Natural killer cell (primary cell): ENCODE measurements at places on chromosomes 6 and 20. TPM values are rescaled to one million over a fixed set of nuclear protein-coding genes. Genes with fewer than 3 reads are reported as not detected.

GRCh38 chr20:50724851-50725723 is 6.3 kb upstream of the PARD6B start:
- DNase-seq = no peak
- no peak overlapping the region for H3K4me3 ChIP-seq
- no peaks in the 10 kb centered on the region for H3K27me3 ChIP-seq
- no peaks in the 10 kb centered on the region for H3K4me1 ChIP-seq
- H3K27ac ChIP-seq = no peak overlapping the region
- H3K36me3 ChIP-seq = no peaks in the 10 kb centered on the region

- no peaks in the 10 kb centered on the region for H3K4me1 ChIP-seq
- no peak overlapping the region for H3K27ac ChIP-seq
- H3K4me3 ChIP-seq = no peak overlapping the region
- H3K27me3 ChIP-seq = no peaks in the 10 kb centered on the region
Measured at GRCh38 chr6:106381881-106382280, 21.4 kb downstream of the CRYBG1 start.

The LY6G6C gene
- not detected for total RNA-seq

DNA sequence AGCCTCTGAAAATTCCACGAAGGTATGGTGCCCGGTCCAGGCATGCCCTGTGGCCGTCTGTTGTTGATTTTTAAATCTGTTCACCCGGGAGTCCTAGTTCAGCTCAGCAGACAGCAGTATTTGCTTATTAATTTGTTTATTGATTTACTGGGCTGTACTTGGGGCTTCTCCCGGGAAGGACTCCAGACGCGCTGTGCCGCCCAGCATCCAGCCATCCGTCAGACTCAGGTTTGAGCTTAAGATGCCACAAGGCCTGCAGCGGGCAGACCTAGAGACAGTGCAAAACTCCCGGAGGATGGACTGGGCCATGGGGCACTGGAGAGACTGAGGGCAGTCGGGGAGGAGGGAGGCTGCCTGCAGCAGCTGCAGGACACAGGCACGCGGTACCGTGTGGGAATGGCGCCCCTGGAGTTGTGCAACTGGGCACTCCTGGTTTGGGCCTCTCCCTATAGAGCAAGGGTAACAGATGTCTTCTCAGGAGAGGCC is 17.3 kb upstream of the CCDC167 start:
- H3K36me3 ChIP-seq = no peaks in the 10 kb centered on the region
- peaks cover 83% of the 10 kb centered on the region for H3K4me1 ChIP-seq
- H3K4me3 ChIP-seq = peak overlapping the region; percentile 5
- H3K27ac ChIP-seq = peak overlapping the region; percentile 92

The MYMX gene
- not detected for total RNA-seq

The FAM83C gene
- not detected for total RNA-seq

The PI3 gene
- 2.4 TPM for total RNA-seq

GRCh38 chr6:36132246-36132895 is 2.1 kb downstream of the MAPK13 start:
- H3K4me1 ChIP-seq = peaks cover 49% of the 10 kb centered on the region
- DNase-seq = no peak
- H3K27me3 ChIP-seq = no peaks in the 10 kb centered on the region

DNA sequence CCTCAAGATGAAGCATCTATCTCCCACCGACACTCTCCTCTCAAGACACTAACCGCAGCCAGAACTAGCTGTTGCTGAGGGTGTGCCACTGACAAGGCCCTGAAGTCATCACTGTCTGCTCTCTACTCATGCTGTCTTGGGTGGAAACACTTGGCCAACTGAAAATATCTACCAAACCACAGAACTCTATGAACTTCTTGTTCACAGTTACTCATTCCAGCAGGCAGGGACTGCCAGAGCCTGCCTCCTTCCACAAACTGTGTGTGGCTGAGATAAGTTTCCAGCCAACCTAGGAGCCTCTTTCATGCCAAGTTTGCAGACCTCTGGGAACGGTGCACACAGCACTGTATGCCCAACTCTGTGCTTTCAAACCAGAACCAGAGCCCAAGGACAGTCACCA is 45.5 kb upstream of the NXT1 start:
- no peaks in the 10 kb centered on the region for H3K4me1 ChIP-seq
- H3K36me3 ChIP-seq = no peaks in the 10 kb centered on the region
- H3K27me3 ChIP-seq = no peaks in the 10 kb centered on the region
- no peak overlapping the region for H3K27ac ChIP-seq

DNA sequence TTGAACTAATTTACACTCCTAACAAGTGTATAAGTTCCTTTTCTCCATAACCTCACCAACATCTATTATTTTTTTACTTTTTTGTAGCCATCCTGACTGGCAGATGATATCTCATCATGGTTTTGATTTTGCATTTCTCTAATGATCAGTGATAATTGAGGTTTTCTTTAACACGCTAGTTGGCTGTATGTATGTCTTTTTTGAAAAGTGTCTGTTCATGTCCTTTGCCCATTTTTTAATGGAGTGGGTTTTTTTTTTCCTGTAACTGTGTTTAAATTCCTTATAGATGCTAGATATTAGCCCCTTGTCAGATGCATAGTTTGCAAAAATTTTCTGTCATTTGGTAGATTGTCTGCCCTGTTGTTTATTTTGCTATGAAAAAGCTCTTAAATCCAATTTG is 39.6 kb upstream of the TRIM39 start:
- no peak overlapping the region for H3K4me3 ChIP-seq
- H3K27ac ChIP-seq = no peak overlapping the region
- no peak for DNase-seq

The CDH26 gene
- total RNA-seq = 1.8 TPM

The MAP7 gene
- 0.14 TPM for total RNA-seq

DNA sequence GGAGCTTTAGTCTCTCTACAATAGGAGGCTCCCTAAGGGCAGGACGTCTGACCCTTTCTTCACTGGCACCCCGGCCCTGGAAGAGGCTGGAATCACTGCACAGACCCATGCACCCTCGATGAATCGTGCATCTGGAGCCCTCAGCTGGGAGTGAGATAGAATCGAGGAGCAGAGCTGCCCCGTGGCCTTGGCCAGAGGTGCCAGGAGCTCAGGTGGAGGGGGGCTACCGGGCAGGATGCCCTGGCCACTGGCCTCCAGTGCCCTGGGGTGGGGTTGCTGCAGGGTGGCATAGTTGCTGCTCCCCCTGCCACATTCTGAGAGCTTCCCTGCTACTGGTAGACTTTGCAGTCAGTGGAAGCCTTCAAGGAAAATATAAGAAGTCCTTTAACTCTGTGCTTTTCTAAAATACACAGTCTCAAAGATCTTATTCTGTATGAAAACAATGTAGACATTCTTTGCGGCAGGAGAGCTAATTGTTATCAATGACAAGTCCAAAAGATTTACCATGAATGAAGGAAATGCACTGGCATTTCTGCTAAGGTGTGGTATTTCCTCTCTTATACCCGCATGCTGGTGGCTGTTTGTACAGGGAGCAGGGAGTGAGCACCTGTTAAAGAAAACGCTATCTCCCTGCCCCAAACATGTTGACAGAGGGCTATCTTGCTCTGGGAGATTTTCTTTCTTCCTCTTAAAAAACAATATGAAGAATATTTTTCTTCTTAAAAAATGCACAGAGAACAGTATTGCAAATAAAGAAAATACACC is 122.8 kb downstream of the C6orf118 start:
- no peak overlapping the region for H3K4me3 ChIP-seq
- no peak overlapping the region for H3K27ac ChIP-seq
- H3K27me3 ChIP-seq = no peaks in the 10 kb centered on the region
- no peaks in the 10 kb centered on the region for H3K36me3 ChIP-seq
- H3K4me1 ChIP-seq = no peaks in the 10 kb centered on the region

The C2 gene
- 0.55 TPM for total RNA-seq

DNA sequence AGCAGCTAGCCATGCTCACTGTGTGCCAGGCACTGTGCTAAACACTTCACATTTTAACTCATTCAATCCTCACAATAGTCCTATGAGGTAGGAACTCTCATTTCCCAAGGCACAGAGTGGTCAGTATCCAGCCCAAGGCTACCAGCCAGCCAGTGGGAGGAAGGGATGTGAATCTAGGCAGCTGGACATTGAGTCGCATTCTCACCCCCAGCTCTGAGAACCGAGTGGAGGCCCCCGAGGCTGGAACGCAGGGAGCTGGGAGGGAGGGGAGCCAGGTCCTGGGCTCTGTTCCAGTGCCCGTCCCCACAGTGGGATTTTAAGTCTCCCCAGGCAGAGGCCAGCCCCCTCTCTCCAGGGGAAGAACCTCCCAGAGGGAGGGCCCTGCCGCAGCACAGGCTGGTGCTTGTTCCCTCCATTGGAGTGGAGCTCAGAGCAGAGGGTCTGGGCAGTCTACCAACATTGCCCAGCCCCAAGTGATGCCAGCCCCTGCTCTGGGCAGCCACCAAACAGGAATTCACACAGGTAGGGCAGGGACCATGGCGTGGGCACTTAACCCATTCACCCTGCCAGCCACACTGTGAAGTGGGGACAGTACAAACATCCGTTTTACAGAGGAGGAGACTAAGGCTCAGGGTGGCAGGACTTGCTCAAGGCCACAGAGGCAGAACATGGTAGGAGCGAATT is 131.3 kb downstream of the CEBPB start:
- DNase-seq = no peak
- H3K4me3 ChIP-seq = no peak overlapping the region
- no peak overlapping the region for H3K27ac ChIP-seq
- H3K27me3 ChIP-seq = no peaks in the 10 kb centered on the region
- H3K36me3 ChIP-seq = no peaks in the 10 kb centered on the region

- no peak overlapping the region for H3K27ac ChIP-seq
- H3K4me1 ChIP-seq = peaks cover 15% of the 10 kb centered on the region
- H3K27me3 ChIP-seq = no peaks in the 10 kb centered on the region
- H3K36me3 ChIP-seq = no peaks in the 10 kb centered on the region
Measured at GRCh38 chr6:149851461-149852110, 12.6 kb downstream of the LRP11 start.

The WFDC12 gene
- not detected for total RNA-seq

The DNAH8 gene
- total RNA-seq = not detected

- DNase-seq = no peak
- peaks cover 59% of the 10 kb centered on the region for H3K4me1 ChIP-seq
- no peak overlapping the region for H3K4me3 ChIP-seq
- H3K27me3 ChIP-seq = no peaks in the 10 kb centered on the region
Measured at GRCh38 chr20:24968278-24968800, 19.3 kb downstream of the CST7 start.

The PKIB gene
- not detected for total RNA-seq

DNA sequence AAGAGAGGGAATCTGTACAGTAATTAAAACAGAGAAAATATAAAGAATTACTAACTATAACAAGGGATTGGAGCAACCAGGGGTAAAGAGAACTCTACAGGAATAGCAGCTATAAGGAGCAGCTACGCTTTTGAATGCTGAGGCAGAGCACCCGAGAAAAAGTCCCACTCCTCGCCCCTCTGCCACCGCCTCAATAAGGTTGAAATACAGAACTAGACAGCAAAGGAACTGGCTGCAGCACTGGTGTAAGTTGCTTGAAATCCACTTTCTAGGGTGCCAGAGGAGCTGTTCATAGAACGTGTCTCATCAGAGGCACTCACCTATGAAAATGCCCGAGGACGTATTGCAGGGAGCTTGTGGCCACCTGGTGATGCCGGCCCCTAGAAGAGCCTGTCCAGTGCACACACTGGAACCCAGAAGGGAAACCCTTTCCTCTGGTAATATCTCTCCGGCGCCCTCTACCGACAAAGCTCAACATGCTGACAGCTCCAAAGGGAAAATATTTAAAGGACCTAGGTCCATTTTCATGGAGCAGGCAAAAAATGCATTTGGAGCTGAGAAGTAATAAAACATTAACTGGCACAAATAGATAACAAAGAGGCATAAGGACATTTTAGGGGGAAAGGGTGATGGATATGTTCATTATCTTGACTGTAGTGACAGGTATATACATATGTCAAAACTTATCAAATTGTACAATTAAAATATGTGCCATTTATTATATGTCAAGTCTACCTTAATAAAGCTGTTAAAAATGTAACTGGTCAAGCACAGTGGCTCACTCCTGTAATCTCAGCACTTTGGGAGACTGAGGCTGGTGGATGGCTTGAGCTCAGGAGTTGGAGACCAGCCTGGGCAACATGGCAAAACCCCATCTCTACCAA is 137.4 kb upstream of the HDAC2 start:
- H3K27ac ChIP-seq = no peak overlapping the region
- no peaks in the 10 kb centered on the region for H3K4me1 ChIP-seq
- H3K4me3 ChIP-seq = no peak overlapping the region

GRCh38 chr20:24771542-24772061 is 177.5 kb upstream of the CST7 start:
- H3K4me3 ChIP-seq = no peak overlapping the region
- H3K36me3 ChIP-seq = no peaks in the 10 kb centered on the region
- DNase-seq = no peak
- H3K27me3 ChIP-seq = no peaks in the 10 kb centered on the region

DNA sequence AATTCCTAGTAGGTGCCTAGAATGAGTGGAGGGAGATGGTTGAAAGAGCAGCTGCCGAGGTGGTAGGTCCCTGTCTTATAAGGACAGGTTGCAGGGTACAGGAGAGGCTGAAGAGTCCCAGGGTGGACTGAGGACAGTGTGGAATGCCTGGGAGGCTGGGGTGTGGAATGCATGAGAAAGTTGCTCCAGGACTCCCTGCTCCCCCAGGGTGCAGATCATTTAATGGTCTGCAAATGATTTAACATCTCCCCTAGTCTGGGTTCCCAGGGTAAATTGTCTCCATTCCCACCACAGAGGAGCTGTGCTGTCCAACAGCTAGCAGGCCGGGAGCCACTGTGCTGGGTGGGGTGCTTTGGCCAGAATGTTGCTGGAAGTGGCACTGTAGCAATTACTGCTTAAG is 76.0 kb downstream of the CD83 start:
- H3K4me1 ChIP-seq = no peaks in the 10 kb centered on the region
- DNase-seq = no peak
- no peak overlapping the region for H3K4me3 ChIP-seq
- H3K27ac ChIP-seq = no peak overlapping the region
- no peaks in the 10 kb centered on the region for H3K36me3 ChIP-seq

The GNMT gene
- 2.0 TPM for total RNA-seq

DNA sequence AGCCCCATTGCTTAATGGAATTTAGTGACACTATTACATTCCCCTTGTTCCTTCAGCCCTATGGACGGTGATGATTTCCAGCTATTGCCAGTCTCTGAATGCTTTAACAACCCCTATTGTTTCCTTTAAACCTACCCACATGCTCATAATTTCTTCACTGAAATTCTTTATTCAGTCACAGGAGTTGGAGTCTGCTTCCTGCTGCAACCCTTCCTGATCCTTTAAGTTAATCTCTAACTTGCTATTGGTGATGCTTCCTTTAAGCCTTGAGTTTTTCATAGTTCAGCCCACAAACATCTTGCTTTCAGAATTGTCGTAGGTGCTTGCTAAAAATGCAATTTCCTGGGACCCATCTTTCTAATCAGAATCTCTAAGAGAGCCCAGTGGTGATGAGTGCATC is 66.3 kb upstream of the TNFAIP3 start:
- H3K36me3 ChIP-seq = no peaks in the 10 kb centered on the region
- DNase-seq = no peak
- no peak overlapping the region for H3K27ac ChIP-seq
- H3K27me3 ChIP-seq = no peaks in the 10 kb centered on the region

DNA sequence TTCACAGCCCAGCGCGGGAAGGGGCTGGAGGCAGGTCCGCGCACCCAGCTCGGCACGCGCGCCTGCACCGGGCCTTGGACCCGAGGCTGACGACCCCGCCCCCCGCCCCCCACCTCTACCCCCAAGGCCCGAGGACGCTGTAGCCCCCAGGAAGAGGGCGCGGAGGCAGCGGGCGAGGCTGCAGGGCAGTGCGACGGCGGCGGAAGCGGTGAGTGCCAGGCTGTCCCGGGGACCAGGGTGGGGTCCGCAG is 1.2 kb downstream of the LIME1 start:
- H3K4me1 ChIP-seq = peaks cover 61% of the 10 kb centered on the region
- H3K4me3 ChIP-seq = peak overlapping the region; percentile 62
- peak overlapping the region; percentile 73 for H3K27ac ChIP-seq
